ENCODE measurements at places on chromosomes 11 and 22.
A peak's percentile ranks its signal among the peaks of the same experiment; 100 is the strongest.

GRCh38 chr11:66388780-66389386 is 17.3 kb upstream of the SLC29A2 start:
- DNase-seq, result peak; percentile 70

DNA sequence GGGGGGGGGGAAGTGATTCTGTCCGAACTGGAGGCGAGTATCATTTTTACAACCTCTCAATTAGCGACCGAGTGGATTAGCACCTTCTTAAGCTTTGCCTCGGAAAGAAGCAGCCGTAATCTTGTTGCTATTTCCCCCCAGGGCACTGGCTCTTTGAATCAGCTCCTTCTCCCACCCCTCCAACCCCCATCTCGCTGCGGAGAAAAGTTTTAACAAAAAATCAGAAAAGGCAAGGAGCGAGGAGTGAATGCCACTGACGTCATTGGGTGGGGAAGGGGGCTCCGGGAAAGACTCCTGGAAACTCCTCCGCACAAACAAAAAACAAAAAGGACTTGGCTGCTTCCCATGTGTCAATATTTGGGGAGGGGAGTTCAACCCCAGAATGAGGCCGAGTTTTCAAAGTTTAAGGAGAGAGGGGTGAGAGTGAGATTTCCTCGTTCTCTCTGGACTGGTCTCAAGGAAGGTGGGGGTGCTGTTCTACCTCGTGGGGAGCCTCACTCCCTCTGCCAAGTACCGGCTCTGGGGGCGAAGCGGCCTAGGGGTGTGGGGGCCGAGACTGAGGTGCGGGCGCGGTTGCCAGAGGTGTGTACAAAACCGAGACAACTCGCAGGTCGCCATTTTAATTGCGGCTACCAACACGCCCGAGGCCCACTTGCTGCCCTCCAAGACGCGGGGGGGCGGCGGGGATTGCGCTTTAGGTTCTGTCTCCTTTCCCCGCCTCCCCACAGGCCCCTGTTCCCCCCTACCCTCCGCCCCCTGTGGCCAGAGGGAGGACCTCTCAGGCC is 2.5 kb upstream of the PAX6 start:
- no peak for DNase-seq

DNA sequence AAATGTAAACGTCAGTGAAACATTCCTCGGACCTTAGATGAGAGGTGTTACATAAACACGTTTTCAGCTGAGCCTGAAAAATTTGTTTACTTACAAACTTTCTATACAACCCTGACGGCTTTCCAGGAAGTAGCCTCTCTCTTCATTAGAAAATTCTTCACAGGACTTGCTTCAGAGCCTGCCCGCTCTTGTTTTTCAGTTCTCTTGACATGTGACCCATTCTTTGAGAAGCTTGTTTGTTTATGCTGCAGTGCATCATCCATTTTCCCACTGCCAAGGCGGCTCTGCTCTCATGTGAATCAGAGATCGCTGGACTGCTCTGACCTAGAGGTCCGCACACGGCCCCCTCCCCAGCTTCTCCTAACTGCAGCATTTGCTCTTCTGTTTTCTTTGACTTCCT is 47.9 kb upstream of the ARHGAP42 start:
- no peak for DNase-seq

GRCh38 chr11:128552783-128553661 is 34.3 kb downstream of the ETS1 start:
- peak; percentile 60 for DNase-seq

DNA sequence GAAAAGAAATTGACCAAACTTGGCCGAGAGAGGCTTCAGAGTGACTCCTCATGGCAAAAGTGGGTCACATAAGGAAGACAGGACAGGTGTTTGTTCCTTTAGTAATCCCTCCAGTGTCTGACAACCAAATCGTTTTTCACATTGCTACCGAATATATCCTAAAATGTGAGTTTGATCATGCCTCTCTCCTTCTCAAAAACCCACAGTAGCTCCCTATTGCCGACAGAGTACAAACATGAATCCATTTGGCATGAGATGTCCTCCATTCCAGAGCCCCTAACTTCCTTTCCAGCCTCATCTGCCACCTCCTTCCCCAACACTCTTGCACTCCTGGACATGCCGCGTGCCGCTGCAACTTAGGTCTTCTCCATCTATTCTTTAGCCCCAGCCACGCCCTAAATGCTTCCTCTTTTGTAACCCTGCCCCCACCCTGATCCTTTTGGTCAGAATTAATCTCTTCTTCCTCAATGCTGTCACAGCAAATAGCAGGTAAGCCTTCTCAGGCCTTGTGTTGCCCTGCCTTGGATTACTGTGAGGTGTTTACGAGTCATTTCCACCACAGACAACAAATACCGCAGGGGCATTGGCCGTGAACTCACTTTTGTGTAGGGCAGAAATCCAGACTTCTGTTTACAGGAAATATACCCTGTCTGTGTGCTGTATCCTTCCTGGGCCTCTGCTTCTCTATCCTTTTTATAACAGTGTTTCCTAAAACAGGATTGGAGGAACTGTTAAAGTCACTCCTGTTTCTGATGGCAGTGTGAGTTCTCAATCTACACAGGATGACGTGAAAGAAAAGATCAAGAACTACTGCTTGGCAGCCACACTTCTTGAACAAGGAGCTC is 66.0 kb upstream of the FTH1 start:
- DNase-seq, result no peak

GRCh38 chr11:120261931-120262330 is 22.0 kb downstream of the POU2F3 start:
- DNase-seq, result no peak

- DNase-seq, result no peak
Observed at GRCh38 chr11:118670063-118670462, 9.4 kb downstream of the TREH start.

GRCh38 chr22:46123694-46124382 is 26.5 kb upstream of the PPARA start:
- no peak for DNase-seq
